Myometrial cell (primary cell): ENCODE measurements at places on chromosomes 13 and 19. TPM values are rescaled to one million over a fixed set of nuclear protein-coding genes. Genes with fewer than 3 reads are reported as not detected.

GRIK5 gene
- total RNA-seq = not detected in 2 replicates

FCAR gene
- not detected in 2 replicates for total RNA-seq

MOB3A gene
- total RNA-seq = 52.5 and 62.0 TPM in 2 replicates

EFNA2 gene
- total RNA-seq = not detected in 2 replicates

ZNF578 gene
- 0.58 and 1.6 TPM in 2 replicates for total RNA-seq

KIR2DL1 gene
- not detected in 2 replicates for total RNA-seq
